ENCODE measurements at places on chromosomes 2 and 18.

GRCh38 chr2:215320102-215320501 lies 8.2 kb downstream of the ATIC start:
- no peak for DNase-seq

GRCh38 chr18:77105028-77105427 lies 27.6 kb downstream of the MBP start:
- DNase-seq, result peak; percentile 50

GRCh38 chr2:196233805-196234475 lies 62.6 kb upstream of the STK17B start:
- no peak for DNase-seq

- no peak for DNase-seq
Measured at GRCh38 chr2:167215595-167215994, 327.3 kb downstream of the XIRP2 start.
